T-helper 2 cell treated with Interferon-gamma antibody and Interleukin-4, amounts not matched to agents 5 μg/mL and 100 μg/mL, for 36 hours (primary cell): ENCODE measurements at places on chromosomes 2 and 18.
A peak's percentile ranks its signal among the peaks of the same experiment; 100 is the strongest.

DNA sequence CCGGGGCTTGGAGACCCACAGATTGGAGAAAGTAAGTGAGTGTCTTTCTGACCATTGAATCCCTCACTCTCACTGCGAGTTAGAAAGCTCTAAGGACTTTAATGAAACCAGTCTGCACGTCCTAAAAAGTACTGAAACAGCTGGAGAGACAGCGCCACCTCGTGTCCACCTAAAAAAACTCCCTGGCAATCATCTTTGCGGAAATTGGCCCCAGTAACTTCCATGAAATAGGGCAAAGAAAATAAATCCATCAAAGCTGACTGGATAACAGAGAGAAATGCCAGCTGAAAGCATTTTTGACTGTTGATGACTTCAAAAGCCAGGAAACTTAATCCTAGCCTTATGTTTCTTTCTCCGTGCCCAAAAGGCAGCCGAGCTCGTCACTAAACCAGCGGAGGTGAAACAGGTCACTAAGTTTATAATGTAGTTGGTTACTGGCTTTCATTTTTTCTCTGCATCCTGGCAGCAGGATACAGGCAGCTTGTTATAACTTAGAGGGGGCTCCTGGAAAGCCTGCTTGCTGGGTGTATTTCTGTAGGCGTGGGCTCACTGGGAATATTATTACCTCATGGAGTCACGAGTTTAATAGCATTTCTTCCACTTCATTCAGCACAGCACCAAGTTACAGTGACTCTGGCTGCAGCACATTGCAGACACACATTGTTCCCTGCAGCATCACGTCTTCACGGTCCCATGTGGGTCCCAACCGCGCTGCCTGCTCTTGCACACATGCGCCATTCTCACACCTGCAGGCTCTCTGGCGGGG is 266.5 kb downstream of the HRH4 start:
- peak; percentile 22 for DNase-seq

DNA sequence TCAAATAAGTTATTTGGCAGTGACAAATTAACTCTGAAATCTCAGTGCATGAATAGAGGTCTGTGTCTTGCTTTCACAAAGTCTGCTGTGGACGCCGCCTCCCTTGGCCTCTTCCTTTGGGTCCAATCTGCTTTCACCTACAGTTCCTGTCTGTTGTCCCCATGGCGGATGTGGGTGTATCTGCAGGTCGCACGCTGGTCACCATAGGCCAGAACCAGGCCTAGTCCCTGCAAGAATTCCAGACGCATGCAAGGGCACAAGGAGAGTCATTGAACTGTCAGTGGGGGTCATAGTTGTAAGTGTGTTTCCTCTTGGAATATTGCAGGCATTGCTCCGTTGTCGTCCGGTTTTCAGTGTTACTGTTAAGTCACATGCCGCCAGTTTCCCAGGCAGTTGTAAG is 7.4 kb downstream of the SOCS6 start:
- DNase-seq: no peak

- no peak for DNase-seq
These were observed 180.3 kb downstream of the ANKRD44 start for GRCh38 chr2:197130318-197130717.

DNA sequence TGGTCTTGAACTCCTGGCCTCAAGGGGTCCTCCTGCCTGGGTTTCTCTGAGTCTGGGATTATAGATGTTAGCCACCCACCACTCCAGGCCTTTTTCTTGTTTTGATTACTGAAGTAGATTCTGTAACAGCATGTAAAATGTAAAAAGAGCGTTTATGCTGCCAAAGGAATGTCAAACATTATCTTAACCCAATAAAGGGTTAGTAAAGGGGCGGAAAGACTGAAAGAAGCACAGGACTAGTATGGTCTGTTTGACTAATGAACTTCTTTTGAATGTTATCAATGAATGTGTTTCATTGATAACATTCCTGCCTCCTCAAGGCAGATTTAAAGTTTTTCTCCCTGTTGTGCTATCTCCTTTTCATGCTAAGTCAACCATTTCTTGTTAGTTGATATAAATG is 29.4 kb downstream of the GPD2 start:
- no peak for DNase-seq

- peak; percentile 62 for DNase-seq
These were observed 118.1 kb upstream of the EPAS1 start for GRCh38 chr2:46179037-46179621.

DNA sequence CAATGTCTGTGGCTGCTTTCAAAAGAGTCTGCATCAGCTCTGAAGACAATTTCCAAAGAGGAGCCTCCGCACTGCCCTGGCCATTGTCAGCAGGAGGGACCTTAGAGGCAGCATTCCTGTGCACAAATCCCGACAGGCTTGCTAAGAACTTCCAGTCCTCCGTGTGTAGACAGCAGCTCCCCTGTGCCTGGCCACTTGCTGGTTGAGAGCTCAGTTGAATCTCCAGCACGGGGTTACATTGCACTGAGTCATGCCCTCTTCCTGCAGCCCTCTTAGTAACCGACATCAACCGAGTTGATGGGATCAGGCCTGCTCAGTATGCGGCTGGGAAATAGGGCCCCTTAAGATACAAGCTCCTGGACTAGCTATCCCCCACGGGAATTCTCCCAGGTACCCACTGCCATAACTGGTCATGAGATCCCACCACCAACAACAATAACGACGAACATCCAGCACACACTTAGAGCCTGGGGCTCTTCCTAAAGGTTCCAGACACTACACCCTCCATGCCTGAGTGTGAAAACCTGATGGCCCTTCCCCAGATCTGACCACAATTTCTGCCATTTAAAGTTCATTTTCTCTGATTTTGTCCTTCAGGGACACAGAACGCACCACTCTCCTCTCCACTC is 12.0 kb downstream of the ATP6V1B1 start:
- DNase-seq: no peak

GRCh38 chr2:100393362-100393761 is 24.1 kb downstream of the CHST10 start:
- DNase-seq: no peak

- DNase-seq: no peak
These were observed 269.3 kb upstream of the ID2 start for GRCh38 chr2:8412586-8412985.

GRCh38 chr18:3163968-3164367 is 55.8 kb downstream of the MYOM1 start:
- DNase-seq: no peak

DNA sequence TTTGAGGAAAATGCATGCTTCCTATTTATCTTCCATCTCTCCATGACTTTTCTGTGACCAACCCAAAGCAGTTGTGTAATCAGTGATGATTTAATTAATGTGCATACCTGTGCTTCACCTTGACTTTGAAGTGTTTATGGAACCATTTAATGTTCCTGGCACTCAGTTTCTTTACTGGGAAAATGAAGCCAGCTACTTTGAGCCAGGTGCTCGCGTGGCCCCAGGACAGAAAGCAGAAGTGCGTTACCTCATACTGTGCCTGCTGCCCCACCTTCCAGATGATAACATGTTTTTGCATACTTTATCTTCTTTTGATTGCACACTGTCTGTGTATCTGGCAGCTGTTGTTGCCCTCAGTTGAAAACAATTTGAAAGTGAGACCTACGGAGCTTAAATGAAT is 61.3 kb downstream of the PMAIP1 start:
- no peak for DNase-seq

DNA sequence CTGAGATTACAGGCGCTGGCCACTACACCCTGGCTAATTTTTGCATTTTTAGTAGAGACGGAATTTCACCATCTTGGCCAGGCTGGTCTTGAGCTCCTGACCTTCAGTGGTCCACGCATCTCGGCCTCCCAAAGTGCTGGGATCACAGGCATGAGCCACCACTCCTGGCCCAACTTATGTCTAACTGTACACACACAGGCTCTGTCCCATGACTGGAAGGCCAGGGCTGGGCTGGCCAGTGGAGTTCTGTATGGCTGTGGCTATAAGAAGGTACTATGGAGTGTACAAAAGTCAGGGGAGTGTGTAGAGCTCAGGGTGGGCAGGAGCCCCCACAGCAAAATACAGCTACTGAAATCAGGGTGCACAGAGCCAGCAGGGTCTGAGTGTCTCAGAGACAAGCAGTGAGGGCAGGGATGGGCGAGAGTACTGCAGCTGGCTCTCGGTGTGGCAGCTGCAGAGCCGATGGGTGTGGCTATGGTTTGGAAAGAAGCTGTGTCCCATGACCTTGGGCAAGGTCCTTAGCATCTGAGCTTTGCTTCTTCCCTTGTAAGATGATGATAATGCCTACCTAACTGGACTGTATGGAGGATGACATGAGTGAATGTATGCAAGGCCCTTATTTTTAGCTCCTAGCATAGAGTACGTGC is 10.4 kb upstream of the MSGN1 start:
- DNase-seq: no peak

DNA sequence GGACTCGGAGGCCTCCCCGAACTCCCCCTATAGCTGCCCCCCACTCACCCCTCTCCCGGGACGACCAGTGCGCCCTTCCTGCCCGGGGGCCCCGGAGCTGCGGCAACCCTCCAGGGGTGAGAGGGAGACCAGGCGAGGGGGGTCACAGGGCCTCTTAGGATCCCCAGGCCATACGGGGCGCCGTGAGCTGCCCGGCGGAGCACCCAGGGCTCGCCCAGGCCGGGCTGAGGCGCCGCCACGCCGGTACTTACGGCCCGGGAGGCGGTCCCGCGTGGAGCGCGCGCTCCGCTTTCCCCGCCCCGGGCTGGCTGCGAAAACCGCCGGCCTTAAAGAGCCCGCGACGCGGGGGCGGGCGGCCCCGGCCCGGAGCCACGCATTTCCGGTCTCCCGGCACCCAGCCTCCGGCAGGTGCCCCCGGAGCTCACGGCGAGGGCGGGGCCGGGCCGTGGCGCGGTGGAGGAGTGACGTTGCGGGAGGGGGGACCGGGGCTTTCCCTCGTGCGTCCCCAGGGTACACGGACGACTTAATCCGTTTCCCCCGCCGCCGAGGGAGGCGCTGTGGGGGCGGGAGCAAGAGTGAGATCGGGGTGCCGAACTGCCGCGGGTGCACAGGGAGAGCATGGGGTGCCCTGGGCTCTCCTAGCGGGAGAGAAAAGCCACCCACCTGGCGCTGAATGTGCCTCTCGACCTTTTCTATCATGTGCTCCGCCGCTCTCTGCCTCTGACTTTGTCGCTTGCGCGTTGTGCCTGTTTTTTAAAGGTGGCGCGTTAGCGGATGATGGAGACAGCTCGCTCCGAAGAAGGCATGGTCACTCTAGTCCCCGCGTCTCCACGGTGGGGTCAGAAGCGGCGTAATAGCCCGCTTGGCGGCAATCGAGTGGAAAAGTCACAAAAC is at the start of gene METTL21A:
METTL21A (minus strand) TSS at position 381 of the 894 bp plus-strand sequence. CDS start 1,019 bp downstream, outside the sequence.
- DNase-seq: peak; percentile 97

- DNase-seq: no peak
These were observed 11.0 kb downstream of the ZNF407 start for GRCh38 chr18:74608681-74609080.

DNA sequence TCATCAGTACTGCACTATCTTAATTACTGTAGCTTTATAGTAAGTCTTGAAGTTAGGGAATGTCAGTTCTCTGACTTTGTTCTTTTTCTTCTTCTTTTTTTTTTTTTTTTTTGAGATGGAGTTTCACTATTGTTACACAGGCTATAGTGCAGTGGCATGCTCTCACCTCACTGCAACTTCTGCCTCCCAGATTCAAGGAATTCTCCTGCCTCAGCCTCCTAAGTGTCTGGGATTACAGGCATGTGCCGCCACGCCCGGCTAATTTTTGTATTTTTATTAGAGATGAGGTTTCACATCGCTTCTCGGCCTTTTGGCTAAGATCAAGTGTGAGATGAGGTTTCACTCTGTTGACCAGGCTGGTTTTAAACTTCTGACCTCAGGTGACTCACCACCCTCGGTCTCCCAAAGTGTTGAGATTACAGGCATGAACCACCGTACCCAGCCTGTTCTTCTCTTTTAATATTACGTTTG is 41.9 kb upstream of the TANC1 start:
- DNase-seq: no peak

DNA sequence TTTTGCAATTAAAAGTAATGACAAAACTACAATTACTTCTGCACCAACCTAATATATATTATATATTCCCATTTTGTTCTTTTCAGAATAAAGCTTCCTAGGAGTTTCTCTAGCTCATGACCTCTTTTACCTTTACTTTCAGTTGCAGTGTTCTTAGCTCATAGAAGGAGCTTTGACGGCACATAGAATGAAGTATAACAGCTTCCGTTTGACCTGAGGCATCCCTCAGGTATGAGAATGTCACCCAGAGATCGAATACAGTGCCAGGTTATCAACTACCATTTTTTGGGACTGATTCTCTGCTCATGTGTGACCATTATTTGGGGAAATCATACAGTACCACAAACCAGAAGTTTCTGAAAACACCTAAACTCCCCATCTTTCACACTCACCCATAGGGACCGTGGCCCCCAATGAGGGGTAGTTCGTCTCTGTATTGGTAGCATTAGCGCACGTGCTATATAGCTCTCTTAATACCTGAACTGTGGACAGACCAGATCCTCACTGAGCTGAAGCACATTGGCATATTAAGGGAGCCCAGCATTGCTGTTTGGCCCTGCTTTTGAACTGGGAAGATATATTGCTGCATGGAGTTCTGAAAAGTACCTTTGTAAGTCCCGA is 123.0 kb downstream of the SPTBN1 start:
- DNase-seq: no peak
